ENCODE measurements at places on chromosomes 6 and 20. TPM values are rescaled to one million over a fixed set of nuclear protein-coding genes. Genes with fewer than 3 reads are reported as not detected.

DNA sequence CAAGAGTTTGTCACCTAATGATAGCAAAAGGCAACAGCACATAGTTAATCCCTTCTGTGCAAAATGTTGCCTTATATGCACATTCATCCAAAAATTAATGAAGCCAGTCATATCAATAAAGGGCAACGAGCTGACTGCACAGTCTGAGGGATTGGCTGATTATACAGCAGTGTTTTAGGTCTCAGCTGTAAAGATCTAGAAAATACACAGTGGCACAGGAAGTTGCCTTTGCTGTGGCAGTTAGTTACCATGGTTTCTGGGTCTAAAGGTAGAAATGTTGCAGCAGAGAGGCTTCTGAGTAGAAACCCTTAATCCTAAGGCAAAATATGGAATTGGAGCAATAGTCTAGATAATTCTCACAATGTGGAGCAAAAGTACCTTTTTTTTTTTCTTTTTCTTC, 89.7 kb downstream of the SMPDL3A start:
- DNase-seq, result no peak
- H3K27ac ChIP-seq, result no peak overlapping the region
- H3K4me3 ChIP-seq, result no peak overlapping the region
- H3K27me3 ChIP-seq, result no peaks in the 10 kb centered on the region

GRCh38 chr20:32661820-32662528, 11.8 kb downstream of the C20orf203 start:
- peaks cover 9% of the 10 kb centered on the region for H3K4me1 ChIP-seq
- no peak for DNase-seq
- no peak overlapping the region for H3K4me3 ChIP-seq
- no peak overlapping the region for H3K27ac ChIP-seq
- no peaks in the 10 kb centered on the region for H3K27me3 ChIP-seq

DNA sequence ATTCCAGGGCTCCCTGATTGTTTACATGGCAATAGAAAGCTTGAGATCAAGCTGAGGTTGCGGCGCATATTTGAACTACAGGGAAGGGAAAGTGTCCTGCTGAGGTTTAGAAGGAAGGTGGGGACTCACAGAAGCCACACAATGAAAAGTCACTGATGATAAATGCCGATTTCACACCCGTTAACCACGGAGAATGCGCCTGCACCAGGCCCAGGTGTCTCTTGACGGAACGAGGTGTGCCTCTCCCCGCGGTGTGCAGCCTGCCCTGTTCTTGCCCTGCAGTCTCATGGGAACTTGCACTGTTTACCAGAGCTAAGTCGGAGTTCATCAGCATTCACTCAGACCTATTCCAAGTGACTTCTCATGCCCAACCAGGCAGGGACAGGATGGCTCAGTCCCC, 90.3 kb downstream of the LY86 start:
- H3K27me3 ChIP-seq, result no peaks in the 10 kb centered on the region
- no peaks in the 10 kb centered on the region for H3K36me3 ChIP-seq
- no peak overlapping the region for H3K27ac ChIP-seq
- no peaks in the 10 kb centered on the region for H3K4me1 ChIP-seq
- DNase-seq, result no peak

DNA sequence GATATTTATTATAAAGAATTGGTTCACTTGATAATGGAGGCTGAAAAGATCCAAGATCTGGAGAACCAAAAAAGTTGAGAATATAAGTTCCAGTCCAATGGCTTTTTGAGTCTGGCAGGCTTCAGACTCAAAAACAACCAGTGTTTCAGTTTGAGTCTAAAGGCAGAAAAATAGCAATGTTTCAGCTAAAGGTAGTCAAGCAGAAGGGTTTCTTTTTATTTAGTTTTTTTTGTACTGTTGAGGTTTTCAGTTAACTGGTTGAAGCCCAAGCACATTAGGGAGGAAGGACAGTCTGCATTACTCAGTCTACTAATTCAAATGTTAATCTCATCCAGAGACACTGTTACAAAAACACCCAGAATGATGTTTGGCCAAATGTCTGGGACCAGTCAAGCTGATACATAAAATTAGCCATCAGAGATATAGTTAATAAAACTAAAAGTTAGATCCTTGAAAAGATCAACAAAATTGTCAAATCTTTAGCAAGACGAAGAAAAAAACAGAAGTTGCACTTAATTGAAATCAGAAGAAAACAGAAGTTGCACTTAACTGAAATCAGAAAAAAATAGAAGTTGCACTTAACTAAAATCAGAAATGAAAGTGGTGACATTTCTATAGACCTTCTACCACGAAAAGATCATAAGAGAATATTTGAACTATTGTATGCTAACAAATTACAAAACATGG, 980.3 kb upstream of the FLRT3 start:
- DNase-seq, result no peak
- H3K27me3 ChIP-seq, result no peaks in the 10 kb centered on the region
- H3K36me3 ChIP-seq, result no peaks in the 10 kb centered on the region
- H3K4me3 ChIP-seq, result no peak overlapping the region
- H3K27ac ChIP-seq, result no peak overlapping the region

DNA sequence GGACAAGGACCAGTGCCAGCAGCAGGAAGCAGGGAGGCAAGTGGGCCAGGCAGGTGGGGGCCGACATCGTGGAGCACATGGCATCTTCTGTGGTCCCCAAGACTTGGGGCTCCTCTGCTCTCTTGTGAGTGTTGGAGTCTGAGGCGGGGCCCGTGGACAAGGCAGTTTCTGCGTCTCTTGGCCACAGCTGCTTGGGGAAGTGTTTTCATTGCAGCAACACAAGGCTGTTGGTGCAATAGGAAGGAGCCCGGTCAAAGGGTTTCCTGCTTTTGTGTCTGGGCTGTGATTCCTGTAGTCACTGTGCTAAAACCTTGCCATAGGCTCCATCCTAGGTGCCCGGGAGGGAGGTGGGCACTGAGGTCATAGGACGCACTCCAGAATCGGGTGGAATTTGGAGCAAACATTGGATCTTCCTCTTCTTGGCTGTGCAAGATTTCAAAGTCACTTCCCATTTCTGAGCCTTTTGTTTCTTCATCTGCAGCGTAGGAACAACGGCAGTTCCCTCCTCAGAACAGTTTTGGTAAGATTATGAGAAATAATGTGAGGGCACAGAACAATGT, at the start of gene SIRPB2:
Gene SIRPB2, minus strand, starts transcription at position 140 of the 560 bp plus-strand sequence. Its CDS starts 61 bp downstream, at position 79.
- no peak within 1 kb of the TSS for H3K4me3 ChIP-seq
- H3K27me3 ChIP-seq, result peaks cover 31% of the 10 kb centered on the region
- no peak within 1 kb of the TSS for H3K27ac ChIP-seq
- no peaks in the 10 kb centered on the region for H3K36me3 ChIP-seq
- no peak for DNase-seq
- no peaks in the 10 kb centered on the region for H3K4me1 ChIP-seq

Gene ZNFX1
- total RNA-seq, result 77.4 TPM

Gene TGM2
- total RNA-seq, result 98.9 TPM

Gene LTB
- total RNA-seq, result 0.52 TPM

Gene OR2J3
- total RNA-seq, result not detected

All from astrocyte (in vitro differentiated cells and primary cell).